ENCODE measurements at places on chromosomes 1 and 21.

DNA sequence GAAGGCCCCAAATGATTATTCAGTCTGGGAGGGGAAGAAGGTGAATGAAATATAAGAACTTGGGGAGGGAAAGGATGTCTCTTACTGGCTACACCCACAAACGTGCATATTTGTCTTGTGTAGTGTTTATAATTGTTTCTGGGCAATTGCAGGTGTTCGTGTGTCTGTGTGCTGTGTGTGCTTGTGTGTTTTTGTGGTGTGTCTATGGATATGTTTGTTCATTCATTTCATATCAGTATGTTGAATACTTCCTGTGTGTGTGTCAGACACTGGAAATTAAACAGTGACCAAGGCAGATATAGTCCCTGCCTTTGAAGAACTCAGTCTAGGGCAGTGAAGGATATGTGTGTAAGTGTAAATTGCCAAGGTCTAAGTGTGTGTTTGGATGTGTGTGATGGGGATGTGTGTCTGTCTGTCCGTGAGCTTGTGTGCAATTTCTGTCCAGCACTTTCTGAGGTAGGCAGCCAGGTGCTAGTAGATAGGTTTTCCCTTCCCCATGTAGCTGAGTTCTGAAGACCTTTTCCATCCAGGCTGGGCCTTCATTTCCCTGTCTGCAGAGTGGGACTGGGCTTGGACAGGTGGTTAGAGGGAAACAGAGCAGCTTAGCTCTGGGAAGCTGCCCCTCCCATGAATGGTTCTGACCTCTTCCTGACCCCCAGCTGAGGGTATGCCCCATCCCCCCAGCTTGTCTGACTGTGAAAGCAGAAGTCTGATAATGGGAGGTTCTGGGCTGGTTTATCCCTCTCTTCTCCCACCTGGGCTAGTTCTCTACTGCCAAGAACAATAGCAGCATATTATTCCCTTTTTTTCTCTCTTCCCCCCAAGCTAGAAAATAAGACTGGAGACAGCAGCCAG is 3.8 kb downstream of the AGO1 start:
- DNase-seq = no peak

- no peak for DNase-seq
Observed at GRCh38 chr1:232287676-232288569, 342.0 kb downstream of the SIPA1L2 start.

DNA sequence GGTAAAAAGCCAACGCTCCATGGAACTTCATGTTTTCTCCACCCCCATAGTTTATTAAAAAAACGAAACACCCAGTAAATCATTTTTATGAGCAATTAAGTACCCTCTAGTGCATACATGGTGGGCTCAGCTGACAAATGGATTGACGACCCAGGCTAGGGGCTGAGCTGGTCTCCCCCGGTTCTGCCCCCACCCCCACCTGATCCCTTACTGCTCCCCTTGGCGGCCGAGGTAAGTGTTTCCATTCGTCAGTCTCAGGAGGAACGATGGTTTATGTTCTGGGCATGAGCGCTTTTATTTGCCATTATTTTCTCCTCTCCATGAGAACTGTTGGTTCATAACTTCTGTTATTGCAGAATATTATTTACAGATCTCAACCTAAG is 233.9 kb upstream of the C1orf174 start:
- no peak for DNase-seq

- no peak for DNase-seq
Observed at GRCh38 chr1:6011161-6011945, 19.1 kb upstream of the NPHP4 start.

- DNase-seq = no peak
Observed at GRCh38 chr1:161379071-161379470, 11.4 kb upstream of the CFAP126 start.

DNA sequence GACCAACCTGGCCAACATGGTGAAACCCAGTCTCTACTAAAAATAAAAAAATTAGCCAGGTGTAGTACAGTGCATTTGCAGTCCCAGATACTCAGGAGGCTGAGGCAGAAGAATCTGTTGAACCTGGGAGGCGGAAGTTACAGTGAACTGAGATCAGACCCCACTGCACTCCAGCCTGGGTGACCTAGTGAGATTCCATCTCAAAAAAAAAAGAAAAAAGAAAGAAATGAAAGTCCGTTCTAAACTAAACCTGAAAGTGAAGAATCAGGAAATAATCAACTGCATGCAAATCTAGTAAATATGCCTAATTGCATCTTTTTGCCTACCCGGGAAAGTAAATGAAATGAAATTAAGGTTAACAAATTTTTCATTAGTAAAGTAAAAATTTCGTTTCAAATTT is 99.6 kb downstream of the ZZZ3 start:
- DNase-seq = no peak

All from stimulated activated naive CD4-positive, alpha-beta T cell treated with Interleukin-2 at 50 U/mL for 16 hours (primary cell).